ENCODE measurements at places on chromosomes 1 and 21.

- DNase-seq, result no peak
Observed at GRCh38 chr1:211811848-211812247, 18.7 kb downstream of the LPGAT1 start.

DNA sequence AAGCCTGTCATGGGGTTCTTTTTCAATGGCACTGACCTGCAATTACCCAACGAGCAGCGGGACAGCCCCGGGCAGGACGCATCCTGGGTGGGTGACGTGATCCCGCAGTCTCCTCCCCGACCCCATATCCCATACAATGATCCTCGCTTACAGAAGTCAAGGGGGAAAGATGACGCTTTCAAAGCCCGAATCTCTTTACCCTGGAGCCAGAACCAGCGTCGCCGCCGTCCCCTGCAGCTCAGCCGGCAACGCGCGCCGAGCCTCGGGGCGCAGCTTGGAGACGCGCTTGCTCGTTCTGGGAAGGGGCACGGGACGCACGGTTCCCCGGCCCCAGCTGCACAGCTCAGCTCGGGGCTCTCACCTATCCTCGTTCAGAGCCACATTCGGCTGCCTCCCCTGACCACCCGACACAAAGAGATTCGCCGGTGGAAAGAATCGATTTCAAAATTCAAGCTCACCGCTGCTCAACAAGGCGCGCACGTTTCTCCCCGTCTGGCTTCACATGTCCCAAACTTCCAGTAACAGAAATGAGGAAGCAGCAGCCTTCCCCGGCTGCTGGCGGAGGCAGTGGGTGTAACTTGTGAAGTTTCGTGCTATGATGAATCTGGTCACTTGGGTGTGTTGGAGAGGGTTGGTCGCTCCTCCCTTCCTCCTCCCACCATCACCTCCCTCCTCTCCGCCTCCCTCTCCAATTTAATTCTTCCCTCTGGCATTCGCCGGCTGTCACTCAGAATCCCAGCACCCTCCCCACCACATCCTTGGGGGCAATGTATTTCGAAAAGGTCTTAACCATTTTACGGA lies at the start of gene TIAM1:
TSS of gene TIAM1 (minus strand) at position 582 of the 801 bp plus-strand sequence. CDS start 77,289 bp downstream, outside the sequence.
- DNase-seq, result peak; percentile 75

DNA sequence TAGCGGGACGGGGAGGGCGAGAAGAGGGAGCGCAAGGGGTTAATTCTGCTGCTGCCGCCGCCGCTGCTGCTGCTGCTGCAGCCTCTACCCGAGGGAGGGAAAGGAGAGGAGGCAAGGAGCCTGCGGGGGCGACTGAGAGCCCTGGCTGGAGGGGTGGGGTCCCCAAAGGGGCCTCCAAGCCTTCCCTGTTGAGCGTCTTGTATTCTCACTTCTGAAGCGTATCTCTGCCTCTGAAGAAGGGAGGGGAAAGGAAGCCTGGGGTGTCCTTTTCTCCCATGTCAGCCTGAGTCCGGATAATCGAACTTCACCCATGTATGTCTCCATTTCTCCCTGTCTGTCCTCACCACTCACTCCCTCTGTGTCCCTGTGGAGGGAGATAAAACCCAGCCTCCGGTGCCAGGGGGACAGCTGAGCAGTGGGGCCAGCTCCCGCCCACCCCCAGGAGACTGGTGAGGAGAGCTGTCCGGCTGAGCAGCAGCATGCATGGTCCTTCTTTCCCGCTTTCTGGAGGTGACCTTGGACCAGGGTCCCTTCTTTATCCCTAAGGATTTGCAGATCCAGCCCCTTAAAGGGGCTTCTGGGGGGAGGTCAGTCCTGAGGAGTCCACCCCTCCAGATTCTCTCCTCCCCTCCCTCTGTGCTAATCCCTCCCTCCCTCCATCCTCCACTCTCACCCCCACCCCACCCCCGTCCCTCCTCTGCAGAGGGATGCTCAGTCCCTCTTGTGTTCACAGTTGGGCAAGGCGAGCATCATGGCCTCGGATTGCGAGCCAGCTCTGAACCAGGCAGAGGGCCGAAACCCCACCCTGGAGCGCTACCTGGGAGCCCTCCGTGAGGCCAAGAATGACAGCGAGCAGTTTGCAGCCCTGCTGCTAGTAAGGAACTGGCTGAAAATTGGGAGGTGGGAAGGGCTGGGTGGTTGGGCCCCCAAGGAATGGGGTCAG lies 1.0 kb downstream of the NCDN start:
- peak; percentile 59 for DNase-seq

DNA sequence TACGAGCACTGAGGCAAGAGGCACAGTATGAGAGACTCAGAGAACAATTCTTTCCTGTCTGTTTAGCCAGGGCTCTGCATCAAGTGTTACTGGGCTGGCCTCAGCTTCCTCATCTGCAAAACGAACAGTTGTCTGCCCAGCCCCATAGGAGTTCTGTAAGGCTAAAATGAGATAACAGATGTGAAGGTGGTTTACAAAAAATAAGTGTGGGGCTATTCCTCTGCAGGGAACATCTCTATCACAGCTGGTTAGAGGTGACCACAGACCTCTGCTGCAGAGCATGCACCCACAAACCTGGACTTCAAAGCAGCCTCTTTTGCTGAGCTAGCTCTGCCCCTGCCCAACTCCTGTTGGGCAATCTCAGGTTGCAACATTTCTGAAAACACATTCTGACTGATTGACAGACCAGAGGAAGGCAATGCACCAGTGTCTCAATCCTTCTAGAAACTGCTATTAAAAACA lies 10.5 kb upstream of the OLIG1 start:
- no peak for DNase-seq

GRCh38 chr1:5525597-5526384 lies 466.4 kb downstream of the NPHP4 start:
- DNase-seq, result no peak

GRCh38 chr1:83958704-83959103 lies 40.2 kb downstream of the TTLL7 start:
- DNase-seq, result no peak

- DNase-seq, result no peak
Observed at GRCh38 chr1:239558991-239559390, 172.6 kb downstream of the CHRM3 start.

DNA sequence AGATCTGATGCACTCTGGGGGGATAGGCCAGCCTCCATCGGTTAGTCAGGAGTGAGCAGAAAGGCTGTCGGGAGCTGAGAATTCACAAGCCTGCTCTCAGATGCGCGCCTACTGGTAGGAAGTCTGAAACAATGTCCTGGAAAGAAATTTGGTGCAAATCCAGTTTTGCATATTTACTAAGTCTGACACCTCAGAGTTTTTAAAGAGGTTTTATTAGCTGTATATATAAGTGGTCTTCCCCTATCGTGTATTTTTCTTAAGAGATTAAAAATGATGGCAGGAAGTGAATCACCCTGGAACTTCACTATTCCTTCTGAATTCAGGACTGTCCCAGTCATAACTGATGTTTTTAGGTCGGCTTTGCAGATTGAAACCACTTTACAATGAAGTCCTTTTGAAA lies 99.8 kb upstream of the C1orf105 start:
- peak; percentile 21 for DNase-seq

- DNase-seq, result no peak
Observed at GRCh38 chr1:4797016-4797410, 142.6 kb downstream of the AJAP1 start.

DNA sequence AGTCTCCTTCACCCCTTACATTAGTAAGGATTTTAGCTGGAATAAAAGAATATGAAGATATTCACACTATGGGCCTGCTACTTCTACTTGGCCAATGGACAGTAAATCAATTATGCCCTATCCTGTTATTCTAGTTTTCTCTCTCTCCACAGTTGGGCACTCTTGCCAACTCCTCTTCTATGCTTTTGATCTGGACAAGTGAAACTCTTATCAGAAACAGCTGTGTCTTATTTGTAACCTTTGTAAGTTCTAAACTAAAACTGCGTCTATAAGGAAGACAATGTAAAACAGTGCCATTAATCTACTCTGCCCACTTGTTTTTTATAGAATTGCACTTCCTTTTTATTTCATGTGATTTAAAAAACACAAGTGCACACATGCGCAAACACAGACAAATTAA lies 244.0 kb upstream of the DMRTA2 start:
- peak; percentile 15 for DNase-seq

DNA sequence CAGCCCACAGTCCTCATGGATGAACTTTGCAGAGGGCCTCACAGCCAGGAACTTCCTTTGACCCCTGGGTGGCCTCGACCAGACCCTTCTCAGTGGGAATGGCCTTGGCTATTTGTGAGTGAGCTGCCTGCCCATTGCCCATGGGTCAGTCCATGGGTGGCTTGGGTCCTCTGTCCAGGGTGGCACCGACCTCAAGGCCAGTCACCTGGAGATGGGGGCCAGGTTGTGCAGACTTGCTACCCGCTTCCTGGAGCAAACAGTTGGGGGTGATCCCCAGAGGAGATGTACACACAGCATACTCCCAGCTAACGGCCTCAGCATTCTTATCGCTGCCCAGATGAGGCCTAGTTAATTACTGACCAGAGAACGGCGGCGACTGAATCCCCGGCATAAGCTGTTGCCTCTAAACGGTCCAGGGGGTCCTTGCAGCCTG lies 23.1 kb upstream of the IFNLR1 start:
- DNase-seq, result no peak

GRCh38 chr1:207191061-207191460 lies 87.0 kb downstream of the C4BPA start:
- DNase-seq, result no peak

DNA sequence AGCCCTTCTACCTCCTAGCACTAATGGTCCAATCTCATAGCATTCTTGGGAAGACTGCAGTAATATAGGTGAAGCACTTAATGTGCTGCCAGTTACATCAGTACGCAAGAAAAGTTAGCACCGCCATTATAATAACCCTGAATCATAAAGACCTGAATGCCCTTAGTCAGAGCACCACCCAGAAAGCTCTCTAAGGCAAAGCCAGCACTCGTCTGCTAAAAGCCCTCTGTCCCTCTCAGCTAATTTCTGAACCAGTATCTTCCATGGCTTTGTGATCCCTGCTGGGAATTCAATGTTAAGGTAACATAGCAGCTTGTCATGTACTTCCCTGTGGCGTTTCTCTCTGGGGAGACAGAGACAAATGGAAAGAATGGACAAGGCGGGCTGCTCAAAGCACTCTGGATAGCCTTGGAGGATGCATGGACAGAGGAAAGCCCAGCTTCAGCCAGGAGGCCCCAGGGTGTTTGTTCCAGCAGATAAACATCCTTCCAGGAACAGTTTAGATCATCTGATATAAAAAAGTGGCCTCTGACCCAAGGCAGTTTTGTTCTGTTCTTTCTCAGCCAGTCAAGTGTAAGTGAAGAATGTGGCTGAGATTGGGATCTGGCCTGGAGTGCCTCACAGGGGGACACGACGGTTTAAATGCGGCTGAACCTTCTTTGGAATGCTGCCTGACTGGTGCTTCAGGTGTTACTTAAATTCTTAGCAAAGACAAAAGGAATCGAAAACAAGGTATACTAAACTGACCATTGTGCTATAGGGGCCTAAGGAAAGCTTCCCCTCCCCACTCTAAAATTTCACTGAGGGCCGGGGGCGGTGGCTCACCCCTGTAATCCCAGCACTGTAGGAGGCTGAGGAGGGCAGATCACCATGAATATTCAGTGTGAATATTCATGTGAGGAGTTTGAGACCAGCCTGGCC lies 58.1 kb upstream of the VTCN1 start:
- no peak for DNase-seq

- no peak for DNase-seq
Observed at GRCh38 chr1:67947114-67947513, 103.3 kb downstream of the DIRAS3 start.

- DNase-seq, result no peak
Observed at GRCh38 chr1:154711416-154711815, 103.4 kb upstream of the ADAR start.

GRCh38 chr1:61776091-61776490 lies 33.8 kb downstream of the PATJ start:
- DNase-seq, result no peak

DNA sequence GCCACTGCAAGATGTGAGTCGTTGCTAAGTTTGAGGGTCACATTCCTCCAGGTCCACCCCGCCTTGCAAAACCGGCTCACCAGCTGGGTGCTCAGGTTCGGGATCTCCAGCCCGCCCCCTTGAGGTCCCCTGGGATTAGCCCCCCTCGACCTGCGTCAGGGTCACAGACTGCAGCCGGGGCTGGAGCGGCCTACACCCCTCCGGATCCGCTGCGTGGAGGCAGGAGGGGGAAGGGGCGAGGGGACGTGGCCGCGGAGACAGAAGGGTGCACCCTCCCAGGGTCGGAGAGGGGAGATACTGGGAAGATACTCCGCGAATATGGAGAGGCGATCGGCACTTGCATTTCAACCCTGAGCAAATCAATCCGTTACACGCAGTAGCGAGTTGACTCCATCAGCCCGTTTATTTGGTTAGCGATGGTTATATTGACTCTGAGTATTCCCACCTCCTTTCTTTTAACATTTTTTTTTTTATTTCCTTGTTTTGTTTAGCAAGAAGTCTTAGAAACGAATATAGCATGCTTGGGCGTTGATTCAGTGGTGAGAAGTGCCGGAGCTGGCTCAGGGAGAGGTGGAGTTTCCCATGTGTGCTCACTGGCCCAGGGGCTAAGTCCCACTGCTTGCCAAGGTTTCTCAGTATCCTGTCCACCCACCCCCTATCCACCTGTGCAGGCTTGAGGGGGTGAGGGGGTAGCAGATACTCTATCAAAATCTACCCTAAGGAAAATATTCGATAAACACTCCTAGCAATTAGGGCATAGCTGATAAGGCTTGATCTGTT lies 997 bp downstream of the IFNAR2 start:
- peak; percentile 70 for DNase-seq

GRCh38 chr1:36135796-36136195 lies 10.8 kb upstream of the COL8A2 start:
- no peak for DNase-seq

- DNase-seq, result peak; percentile 74
Observed at GRCh38 chr1:222918801-222919477, 104.1 kb downstream of the DISP1 start.

DNA sequence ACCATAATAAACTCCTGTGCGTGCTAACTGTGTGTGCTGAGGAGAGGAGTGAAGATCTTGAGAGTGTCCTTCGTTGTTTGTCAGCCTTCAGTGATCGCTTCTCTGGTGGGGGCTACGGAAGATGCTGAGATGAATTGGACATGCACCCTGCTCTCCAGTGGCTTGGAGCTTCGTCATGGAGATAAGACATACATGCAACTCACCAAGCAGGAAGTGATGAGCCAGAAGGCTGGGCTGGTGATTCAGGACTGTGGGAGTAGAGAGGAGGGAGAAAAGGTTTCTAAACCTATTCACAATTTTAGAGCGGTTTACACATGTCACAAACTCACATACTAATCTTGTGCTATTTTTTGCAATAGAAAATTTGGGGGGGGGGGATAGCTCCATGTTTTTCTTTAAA lies 128.9 kb upstream of the ADAR start:
- DNase-seq, result no peak

GRCh38 chr1:151579436-151580225 lies 32.2 kb upstream of the SNX27 start:
- DNase-seq, result no peak

DNA sequence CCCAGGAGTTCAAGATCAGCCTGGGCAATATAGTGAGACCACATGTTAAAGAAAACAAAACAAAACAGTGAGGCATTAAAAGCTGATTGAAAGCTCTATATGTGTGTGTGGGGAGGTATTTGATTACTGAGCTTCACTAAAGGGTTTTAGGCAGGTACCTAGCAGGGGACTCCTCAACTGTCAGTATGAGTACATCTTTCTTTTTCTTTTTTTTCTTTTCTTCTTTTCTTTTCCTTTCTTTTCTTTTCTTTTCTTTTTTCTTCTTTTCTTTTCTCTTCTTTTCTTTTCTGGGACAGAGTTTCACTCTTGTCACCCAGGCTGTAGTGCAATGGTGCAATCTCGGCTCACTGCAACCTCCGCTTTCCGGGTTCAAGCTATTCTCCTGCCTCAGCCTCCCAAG lies 8.5 kb upstream of the MYCL start:
- no peak for DNase-seq

GRCh38 chr1:248923352-248924338 lies 17.6 kb downstream of the PGBD2 start:
- no peak for DNase-seq
